KBM-7 (cell line): ENCODE measurements at places on chromosomes 2 and 18.
A peak's percentile ranks its signal among the peaks of the same experiment; 100 is the strongest.

GRCh38 chr2:160077912-160078810 lies 15.7 kb upstream of the PLA2R1 start:
- DNase-seq = no peak

GRCh38 chr2:241352227-241352626 lies 3.9 kb upstream of the FARP2 start:
- no peak for DNase-seq

DNA sequence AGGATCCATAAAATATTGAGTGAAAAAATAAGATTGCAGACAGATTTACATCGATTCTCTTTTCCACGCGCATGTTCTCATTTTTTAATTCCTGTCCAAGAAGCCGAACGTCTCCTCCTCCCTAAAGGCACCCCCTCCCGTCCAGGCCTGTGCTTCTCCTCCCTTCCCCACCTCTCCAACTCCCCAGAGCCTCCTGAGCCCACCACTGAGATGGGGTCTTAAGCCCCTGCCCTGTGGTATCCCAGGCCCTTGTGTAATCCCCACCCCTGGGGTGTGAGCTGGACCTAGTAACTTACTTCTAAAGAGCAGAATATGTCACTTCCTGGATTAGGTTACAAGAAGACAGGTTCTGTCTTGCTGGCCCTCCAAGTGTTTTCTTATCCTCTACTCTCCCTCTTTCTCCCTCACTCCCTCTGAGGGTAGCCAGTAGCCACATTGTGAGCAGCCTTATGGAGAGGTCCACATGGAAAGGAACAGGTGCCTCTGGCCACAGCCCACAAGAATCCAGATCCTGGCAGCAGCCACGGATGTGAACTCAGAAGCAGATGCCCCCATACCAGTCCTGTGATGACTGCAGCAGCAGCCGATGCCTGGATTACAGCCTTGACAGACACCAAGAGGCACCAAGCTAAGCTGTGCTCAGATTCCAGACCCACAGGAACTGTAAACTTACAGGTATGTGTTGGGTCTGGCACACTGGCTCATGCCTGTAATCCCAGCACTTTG lies 39.6 kb upstream of the OTOS start:
- DNase-seq = no peak

GRCh38 chr18:45792506-45793263 lies 32.8 kb upstream of the SIGLEC15 start:
- DNase-seq = no peak

DNA sequence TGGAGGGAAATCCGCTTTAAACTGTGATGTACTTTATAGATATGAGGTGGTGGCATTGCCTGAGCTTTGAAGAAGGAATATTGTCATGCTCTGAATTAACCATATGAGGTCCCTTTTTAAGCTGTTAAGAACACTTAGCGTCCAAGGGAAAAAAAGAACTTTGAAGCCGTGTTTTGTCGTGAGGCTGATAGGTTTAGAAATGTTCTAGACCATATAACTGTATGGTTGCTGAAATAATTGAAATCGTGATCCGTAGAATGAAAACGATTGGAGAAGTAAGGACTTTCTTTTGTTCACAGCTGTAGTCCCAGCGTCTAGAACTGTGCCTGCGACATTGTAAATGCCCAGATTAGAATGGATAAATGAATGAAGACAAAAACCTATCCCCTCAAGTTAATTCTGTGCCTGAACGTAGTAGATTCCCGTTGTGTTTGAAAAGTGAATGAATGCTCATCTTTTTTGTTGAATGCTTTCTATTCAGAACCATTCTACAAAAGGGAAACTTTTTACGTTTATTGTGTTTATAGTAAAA lies 1.5 kb downstream of the SMCHD1 start:
- DNase-seq = peak; percentile 53

DNA sequence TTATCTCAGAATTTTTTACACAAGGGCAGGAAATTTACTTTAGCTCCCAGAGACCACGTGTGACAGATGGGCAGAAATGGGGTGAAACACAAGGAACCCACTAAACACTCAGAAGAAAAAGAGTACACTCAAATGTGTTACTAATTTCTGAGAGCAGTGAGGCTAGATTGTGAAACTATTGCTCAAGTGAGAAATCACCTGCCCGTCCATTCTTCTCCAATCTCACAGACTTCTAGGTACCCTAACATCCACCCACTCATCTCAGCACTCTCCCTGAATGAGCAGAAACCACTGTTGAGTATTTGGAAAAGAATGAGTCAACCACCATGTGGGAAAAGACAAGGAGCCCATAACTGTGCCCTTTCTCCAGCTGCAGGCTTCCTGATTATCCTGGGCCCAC lies 293.0 kb upstream of the CDH2 start:
- DNase-seq = no peak

GRCh38 chr2:42139101-42139500 lies 30.1 kb upstream of the EML4 start:
- no peak for DNase-seq

DNA sequence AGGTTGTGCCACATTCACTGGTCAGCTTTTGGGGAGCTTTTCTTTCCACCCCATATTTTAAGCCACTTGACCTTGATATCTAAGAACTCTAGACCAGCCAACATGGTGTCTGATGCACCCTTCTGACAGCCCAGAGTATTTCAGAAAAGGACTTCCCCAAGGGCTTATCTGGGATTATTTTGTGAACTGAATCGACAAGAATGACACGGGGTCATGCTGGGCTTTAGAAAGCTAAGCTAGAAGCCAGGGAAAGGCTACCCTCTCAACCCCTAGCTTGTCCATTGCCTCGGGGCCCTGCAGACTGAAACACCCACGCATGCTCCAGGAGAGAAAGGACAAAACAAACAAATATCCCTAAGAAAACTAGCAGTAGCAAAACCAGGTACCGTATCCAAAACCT lies 16.0 kb downstream of the SLC4A5 start:
- DNase-seq = no peak

GRCh38 chr2:239642406-239643004 lies 241.7 kb upstream of the HDAC4 start:
- no peak for DNase-seq

DNA sequence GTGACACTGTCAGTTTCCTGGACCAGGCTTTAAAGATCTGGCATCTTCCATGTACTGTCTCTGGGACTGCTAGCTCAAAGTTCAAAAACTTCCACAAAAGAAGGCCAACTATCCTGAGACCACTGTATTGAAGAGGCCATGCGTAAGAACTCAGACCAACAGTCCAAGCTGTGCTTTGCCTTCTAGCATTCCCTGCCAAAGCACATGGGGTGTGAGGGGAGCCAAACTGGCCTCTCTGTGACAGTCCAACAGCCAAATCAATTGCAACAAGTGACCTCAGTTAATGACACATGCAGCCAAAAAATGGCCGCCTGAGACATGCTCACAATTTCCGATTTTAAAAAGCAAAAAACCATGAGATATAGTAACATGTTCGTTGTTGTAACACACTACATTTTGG lies 160.3 kb upstream of the CDH19 start:
- DNase-seq = no peak

DNA sequence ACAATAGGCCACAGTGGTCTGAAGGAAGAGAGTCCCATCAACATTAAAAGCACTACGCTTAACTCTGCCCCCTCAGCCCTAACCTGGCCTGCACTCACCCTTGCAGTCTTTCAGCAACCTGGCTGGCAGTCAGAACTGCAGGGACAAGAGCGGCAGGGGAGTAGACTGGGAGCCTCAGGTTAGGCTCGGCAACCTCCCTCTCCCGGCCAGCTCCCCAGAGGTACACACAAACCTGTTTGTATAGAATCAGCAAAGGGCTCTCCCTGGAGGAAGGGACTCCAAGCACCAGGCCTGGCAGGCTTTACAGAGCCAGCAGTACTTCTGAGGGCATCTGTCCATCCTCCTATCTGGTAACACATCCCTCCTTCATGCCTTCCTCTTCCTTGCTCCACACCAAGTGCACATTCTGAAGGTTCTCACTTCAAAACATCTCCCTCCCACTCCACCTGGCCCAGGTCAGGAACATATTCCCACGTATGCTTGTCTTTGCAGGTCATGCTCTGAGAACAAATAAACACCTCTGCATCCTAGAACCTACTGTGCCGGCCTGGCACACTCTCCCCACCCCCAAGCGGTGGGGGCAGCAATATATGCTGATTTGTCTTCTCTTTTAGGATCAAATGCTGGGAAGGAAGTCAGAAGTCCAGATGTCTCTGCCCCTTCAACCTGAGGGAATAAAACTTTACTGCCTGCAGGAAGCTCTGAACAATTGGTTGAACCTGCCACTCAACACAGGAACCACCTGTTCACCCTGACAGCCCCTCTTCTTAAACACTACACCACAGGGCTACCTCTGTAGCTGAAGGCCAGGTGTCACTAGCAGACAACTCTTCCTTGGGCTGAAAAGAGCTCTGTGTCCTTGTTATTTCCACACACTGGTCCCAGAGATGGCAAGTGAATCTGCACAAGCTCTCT lies 12.6 kb upstream of the SFXN5 start:
- no peak for DNase-seq

DNA sequence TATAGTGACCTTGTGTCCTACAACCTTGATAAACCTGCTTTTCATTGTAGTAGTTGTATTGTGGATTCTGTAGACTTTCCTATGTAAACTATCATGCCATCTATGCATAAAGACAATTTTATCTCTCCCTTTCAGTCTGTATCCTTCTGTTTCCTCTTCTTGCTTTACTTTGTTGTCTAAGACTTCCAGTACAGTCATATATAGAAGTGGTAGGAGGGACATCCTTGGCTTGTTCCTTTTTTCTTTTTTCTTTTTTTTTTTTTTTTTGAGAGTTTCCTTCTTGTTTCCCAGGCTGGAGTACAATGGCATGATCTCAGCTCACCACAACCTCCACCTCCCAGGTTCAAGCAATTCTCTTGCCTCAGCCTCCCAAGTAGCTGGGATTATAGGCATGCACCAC lies 39.7 kb downstream of the UBE2F start:
- DNase-seq = peak; percentile 66

DNA sequence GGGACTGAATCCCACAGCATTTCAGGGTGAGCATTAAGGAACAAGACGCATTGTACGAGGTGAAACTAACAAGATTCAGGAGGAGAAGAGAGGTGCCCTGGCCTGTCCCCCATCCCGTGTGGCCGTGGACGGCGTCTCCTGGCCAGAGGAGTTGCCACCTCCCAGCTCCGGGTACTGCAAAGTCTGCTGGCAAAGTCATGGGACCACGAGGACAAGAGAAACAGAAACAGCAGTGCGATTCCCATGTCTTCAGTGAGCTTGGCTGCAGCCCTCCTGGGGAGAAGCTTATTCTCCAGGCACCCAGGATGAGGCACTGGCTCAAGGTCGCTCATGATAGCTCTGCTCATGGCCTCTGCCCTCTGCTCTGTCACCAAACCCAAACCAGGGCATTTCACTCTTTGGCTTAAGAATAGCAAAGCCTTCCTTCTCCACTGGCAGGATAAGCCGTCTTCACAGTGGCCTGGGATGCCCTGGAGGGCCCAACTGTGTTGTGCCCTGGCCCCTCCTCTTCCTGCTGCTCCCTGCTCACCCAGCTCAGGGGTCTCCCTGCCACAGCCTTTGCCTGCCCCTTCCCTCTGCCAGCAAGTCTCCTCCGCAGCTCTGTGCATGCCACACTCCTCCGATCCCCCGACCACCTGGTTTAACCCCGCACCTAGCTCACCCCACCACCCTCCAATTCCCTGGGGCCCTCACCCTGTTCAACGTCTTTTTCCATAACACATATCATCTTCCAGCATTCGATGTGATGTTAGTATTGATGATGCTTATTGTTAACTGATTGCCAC lies 144.8 kb downstream of the PXDN start:
- DNase-seq = no peak

DNA sequence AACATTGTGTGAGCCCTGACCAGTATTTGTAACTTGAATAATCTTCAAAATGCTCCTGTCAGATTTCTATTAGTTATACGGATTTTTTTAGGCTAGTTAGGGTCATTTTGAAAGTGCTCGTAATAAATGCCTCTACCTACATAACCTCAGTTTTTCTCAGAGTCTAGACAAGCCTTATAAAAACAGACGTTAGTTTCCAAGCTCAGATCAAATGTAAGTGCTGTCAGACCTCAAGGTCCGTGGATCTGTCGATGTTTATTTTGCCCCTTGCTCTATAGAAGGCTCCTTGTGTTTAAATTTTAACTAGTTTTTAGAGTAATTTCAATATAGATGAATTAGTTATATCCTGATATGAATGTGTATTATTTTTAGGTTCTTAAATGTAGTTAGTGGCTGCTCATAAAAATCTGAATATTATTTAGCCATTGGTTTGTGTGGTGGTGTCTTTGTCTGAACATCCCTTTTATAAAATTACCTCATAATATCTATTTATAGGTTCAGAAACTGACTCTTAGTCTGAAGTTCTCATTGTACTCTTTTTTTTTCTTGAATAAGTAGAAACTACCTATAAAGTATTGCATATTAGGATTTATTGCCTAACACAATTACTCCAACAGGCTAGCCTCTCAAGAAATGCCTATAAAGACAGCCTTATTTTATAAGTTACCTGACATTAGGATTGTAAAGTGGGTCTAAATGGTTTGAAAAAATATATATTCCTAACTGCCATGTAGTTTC lies 71.1 kb downstream of the MTA3 start:
- DNase-seq = no peak

DNA sequence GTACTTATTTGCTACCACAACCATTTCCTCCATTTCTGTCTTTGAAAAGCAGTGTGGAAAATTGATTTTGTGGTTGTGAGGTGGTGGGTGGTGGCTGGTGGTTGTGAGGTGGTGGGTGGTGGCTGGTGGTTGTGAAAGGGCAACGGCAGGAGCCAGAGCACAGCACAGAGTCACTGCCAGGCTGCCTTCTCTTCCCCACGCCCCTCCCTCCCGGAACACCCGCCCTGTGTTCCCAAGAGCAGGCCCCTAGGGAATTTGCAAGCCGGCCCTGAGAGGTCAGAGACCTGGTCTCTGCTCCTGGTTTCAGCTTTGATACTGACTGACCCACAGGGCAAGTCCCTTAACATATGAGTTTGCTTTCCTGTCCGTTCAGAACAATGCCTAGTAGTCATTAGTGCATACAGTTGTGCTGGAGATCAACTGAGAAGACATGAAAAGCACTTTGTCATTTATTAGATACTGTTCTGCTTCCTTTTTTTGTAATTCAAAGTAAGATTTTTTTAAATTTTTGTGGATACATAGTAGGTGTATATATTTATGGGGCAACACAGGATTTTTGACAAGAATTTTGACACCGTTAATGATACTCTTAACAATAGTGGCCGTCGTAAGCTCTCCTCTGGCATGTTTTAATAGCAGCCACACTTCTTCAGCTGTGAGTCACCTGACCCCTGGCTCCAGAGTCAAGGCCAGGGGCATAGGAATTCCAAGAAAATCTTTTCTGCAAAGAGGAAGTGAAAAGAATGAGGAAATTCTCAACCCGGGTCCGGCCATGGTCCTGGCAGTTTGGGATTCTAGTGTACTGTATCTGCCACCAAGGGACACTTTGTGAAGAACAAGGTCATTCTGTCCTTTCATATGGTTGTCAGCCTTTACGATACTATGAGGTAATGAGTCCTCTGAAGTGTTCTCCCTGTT lies 53.2 kb downstream of the ITGA6 start:
- DNase-seq = peak; percentile 55

- DNase-seq = no peak
Observed at GRCh38 chr2:15673919-15674636, 82.4 kb downstream of the DDX1 start.
